ENCODE measurements at places on chromosomes 1 and 21.

- DNase-seq, result no peak
Measured at GRCh38 chr1:116808200-116808847, 54.1 kb downstream of the CD2 start.

DNA sequence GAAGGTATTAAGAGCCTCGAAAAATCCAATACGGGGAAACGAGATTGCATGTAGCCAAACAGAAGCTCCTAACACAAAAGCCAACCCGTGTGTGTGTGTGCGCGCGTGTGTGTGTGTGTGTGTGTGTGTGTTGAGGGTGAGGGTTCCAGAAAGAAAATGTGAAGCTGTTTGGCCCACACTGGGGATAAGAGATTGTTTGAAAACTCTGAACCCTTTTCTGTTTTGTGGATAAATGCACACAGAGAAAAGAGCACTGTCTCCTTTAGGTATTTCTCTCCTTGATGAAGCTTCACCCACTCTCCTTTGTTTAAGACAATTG lies 1.9 kb downstream of the WLS start:
- peak; percentile 5 for DNase-seq

GRCh38 chr1:175466556-175466955 lies 274.0 kb upstream of the KIAA0040 start:
- no peak for DNase-seq

- no peak for DNase-seq
Measured at GRCh38 chr1:55716610-55717009, 501.4 kb upstream of the USP24 start.

DNA sequence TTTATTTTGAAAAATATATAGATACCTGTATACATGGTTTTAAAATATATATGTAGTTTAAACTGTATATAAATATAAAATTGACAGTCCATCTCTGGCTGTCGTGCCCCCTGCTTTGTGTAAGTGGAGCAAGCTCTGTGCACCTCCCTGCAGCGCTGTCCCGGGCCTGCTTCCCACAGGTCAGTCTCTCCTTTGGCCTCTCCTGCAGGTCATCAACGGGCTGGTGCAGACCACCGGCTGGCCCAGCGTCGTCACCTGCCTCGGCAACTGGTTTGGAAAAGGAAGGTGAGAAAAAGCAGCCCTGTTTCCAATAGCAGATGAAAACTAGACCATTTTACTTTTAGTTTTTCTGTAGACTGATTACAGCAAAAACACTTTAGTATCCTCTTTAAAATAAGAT lies 28.5 kb downstream of the SLC37A1 start:
- DNase-seq, result no peak

- DNase-seq, result no peak
Measured at GRCh38 chr1:193456811-193457280, 270.4 kb upstream of the B3GALT2 start.

GRCh38 chr1:43867976-43868740 lies 65.4 kb upstream of the ARTN start:
- DNase-seq, result no peak

GRCh38 chr1:36864182-36864822 lies 170.0 kb downstream of the GRIK3 start:
- DNase-seq, result peak; percentile 32

GRCh38 chr1:195717651-195718050 lies 890.6 kb downstream of the KCNT2 start:
- peak; percentile 59 for DNase-seq

DNA sequence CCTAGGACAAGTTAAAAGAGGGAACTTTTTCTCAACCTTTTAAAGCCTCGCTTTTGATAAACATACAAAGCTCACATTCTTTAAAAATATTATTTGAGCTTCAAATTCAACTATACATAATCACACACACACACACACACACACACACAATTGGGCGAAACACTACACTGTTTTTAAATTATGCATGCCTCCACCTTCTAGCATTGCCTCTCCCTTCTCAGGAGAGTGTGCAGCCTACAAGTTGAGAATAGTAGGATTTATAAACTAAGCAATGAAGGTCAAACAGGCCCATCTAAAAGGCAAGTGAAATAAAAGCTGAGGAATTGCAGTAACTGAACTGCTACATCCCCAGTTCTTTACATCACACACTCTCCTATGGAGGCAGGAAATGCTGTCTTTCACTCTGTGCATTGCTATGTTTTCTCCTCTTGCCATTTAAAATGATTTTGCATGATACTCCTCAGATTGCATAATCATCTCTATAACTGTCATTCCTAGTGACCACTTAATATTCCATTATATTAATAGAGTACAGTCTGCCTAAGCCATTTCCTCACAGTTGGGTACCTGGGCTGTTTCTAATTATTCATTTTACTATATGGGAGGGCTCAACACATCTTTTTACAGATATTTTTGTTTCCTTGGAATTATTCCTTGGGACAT lies 92.5 kb upstream of the KCNE2 start:
- no peak for DNase-seq

GRCh38 chr1:166322470-166322869 lies 155.7 kb upstream of the FAM78B start:
- no peak for DNase-seq

DNA sequence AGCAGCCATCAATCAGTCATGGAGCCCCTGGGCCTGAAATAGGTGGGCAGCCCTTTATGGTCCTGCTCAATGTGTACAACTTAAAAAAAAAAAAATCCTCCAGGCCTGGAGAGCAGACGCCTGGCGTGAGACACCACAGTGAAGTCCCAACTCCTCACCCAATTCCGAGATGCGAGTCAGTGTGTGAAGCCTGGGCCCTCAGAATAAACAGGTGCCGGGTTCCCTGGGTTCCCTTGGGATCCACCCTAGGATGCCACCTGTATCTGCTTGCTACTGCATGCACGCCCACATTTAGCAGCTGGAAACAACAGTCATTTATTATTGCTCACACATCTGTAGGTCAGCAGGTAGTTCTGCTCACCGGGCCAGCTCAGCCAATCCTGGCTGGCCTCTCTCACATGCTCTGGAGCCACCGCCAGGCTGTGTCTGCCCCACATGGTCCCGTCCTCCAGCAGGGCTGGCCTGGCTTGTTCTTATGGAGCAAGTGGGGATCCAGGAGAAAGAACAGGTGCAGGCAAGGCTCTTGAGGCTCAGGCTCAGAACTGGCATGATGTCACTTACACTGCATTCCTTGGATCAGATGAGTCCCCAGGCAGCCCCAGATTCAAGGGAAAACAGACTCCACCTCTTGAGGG lies 172.7 kb downstream of the NPHP4 start:
- DNase-seq, result no peak

- no peak for DNase-seq
Measured at GRCh38 chr1:227901239-227901905, 46.4 kb downstream of the WNT9A start.

DNA sequence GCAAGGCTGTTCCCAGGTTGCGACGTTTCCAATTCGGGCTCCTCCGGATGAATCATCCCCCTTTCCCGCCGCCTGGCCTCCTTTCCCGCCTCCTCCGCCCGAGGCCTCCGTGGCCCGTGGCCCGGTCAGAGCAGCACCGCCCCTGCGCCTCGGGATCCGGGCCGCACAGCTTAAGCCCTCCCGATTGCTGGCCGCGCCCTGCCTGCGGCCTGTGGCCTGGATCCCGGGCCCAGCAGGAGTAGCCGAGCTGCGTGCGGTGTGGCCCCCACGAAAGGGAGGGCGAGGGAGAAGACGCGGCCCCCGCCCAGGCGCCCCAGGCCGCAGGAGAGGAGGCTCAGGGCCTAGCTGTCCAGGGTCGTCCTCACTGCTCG lies 1.0 kb downstream of the TMEM200B start:
- no peak for DNase-seq

- peak; percentile 60 for DNase-seq
Measured at GRCh38 chr1:152182431-152182830, 23.4 kb upstream of the RPTN start.

DNA sequence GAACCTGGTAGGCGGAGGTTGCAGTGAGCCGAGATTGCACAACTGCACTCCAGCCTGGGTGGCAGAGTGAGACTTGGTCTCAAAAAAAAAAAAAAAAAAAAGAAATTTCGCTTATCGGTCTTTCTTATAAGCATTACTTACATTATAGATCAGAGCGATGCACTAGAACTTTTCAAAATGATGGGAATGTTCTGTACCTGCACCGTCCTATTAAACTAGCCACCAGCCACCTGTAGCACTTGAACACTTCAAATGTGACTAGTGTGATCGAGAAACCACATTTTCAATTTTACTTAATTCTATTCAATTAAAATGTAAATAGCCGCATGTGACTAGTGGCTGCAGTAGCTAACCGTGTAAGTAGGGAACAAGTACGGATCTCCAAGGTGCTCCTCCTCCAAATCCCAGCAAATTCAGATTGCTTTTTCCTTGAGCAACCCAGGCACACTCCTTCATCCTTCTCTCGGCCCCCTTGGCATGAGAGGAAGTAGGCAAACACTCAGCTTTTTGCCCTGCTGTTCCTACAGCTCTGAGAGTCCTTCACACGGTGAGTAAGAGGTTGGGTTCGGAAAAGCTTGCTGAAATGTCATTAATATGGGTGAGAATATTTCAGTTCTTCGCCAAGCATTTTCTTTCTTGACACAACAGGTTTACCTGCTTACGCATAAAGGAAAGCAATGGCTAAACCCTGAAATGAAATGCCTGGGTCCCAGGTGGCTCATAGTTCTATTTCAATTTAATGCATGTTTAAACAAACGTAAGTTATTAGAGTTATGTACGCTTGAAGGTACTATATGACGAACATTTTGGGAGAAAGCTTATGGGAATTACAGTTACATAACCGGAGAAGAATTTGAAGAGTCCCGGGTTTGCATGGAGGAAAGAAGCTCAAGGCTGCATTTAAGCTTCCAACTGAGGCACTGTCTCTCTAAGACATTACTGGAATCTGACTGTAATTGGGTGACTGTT lies 69.5 kb upstream of the HUNK start:
- no peak for DNase-seq

DNA sequence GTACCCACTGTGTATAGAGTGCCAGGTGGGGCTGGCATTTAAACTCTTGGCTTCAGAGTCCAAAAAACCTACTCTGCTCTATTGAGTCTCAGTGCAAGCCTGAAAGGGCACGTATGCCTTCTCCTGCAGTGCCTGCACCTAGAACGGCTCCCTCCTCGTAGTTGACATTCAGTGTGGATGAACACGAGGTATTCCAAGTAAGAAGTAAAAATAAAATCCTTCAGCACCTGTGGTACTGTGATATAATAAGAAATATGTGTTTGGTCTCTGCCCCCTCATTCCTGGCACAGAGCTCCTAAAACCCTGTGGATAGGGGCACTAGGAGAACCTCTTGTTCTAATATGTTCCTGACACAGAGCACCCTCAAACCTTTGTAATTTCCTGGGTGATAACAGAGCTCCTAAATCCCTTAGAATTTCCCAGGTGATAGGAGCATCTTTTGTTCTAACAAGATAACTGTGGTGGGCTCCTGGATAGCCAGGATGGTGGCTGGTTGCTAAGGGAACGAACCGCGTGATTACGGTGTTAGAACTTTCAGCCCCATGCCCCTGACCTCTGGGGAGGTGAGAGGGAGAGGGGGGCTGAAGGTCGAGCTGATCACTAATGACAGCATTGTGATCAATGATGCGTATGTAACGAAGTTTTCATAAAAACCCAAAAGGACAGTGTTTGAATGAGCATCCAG lies 16.8 kb downstream of the UCK2 start:
- no peak for DNase-seq

DNA sequence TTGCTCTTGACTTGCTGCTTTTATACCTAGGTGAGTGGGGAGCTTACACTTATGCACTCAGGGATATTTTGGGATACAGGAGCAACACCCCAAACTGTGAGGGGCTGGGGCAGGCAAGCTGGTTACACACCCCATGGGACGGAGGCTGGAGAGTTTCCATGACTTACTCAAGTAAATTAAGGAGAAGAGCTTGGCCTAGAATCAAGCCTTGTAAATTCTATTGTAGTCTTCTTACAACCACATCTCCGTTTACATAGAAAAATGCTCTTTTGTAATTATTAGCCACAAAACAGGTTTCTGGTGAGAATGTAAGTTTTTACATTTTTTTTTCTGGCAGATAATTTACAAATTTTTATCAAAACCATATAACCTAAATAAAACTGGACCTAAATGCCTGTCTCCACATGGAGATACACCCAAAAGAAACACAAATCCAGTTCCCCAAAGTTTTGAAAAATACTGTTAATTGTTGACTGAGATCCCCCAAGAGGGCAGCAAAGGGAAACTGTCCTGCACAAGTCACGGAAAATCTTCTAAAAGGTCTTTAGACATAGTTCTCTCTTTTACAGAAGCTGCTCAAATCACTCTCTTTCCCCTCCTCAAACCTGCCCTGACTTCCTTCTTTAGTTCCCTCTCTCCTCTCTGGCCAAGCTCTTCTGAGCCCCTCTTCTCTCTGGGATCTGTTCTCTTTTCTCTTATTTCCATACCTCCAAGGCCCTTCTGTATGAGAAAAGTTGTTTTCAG lies 134.0 kb downstream of the HIVEP3 start:
- no peak for DNase-seq

DNA sequence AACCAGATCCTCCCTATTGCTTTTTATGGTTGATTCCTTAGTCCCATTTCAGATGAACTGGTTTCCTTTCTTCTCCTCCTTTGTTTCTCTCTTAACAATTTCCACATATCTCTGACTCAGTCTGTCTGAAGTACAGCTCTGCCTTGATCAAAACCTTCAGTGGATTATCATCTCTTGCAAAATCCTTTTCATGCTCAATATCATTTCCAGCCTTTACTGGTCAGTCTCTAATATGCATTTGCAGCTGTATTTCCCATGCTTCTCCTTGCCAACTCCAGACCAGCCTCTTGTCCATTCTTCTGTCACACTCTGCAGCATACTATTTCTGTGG lies 72.2 kb downstream of the SNX7 start:
- DNase-seq, result no peak

GRCh38 chr1:31222176-31222575 lies 17.5 kb downstream of the NKAIN1 start:
- DNase-seq, result no peak

DNA sequence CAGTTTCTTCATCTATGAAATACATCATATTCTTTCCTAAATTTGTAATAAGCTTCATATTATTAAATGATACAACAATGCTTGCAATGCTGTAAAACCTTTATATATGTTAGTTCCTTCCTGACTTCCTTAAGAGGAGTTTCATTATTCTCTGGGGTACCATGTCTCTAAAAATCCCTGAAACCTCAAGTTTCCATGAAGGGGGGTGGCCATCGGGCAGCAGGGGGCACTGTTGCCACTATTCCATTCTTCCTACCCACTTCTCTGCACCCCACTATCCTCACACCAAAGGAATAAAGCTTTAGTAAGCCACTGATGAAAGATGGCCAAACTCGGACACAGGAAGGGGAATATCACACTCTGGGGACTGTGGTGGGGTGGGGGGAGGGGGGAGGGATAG lies 9.0 kb upstream of the DMRTB1 start:
- DNase-seq, result peak; percentile 16

GRCh38 chr1:174911606-174912005 lies 88.1 kb upstream of the CACYBP start:
- DNase-seq, result no peak

- no peak for DNase-seq
Measured at GRCh38 chr1:22155517-22155916, 12.6 kb upstream of the WNT4 start.

DNA sequence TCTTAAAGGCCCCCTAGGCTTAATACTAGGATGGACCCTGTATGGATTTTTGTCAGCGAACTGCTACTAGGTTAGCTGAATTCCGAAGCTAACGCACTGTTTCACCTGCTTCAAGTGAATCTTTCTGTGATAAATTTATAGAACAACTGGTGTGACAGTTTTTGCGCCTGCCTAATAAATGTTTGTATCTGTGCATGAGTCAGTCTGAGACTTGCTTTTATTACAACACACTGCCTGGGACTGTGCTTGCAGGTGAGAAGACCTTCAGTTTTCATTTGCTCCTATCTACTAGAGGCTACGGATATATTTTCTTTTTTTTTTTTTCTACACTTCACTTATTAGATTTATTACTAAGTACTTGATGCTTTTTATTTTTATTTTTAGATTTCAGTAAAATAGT lies 420.9 kb downstream of the SMYD3 start:
- no peak for DNase-seq
